ENCODE measurements at places on chromosomes 16 and 17.

- DNase-seq, result peak; percentile 63
Observed at GRCh38 chr17:29369831-29370735, 20.1 kb upstream of the TAOK1 start.

DNA sequence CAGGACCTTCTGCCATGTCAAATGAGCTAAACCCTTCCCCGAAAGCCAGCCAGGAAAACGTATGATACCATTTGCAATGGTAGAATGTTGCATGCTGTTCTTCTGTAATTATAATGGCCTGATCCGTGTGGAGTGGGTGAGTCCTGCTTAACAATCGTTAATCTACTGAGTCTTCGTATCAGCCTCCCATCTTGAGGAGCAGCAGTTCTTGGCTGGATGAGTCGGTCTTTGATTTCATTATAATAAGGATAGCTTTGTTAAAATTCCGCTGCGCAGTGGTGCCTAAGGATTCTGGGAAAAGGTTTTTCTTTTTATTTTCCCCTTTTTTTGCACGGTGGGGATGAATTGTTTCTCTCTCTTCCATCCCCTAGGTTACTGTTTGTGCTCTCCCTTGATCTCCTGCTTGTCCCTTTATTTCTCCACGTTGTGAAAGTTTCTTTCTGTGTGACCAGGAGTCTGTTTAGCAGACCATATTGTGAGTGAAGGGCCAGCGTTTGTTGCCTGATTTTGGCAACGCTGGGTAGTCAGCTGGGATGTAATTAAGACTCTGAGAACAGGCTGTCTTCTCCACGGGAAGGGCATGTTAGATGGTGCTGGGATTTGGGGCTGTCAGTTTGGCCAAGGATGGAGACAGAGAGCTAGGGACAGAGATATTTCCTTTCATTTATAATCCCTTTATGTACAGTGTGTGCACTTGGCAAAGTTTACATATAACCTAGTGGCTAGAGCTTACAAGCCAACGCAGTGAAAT lies 263.0 kb downstream of the FTO start:
- no peak for DNase-seq

GRCh38 chr16:23944381-23944780 lies 108.6 kb downstream of the PRKCB start:
- no peak for DNase-seq

- no peak for DNase-seq
Observed at GRCh38 chr17:9105068-9105868, 84.0 kb downstream of the NTN1 start.

- no peak for DNase-seq
Observed at GRCh38 chr17:22470411-22471175, 778.3 kb downstream of the KCNJ18 start.
